ENCODE measurements at places on chromosomes 5 and 9. TPM values are rescaled to one million over a fixed set of nuclear protein-coding genes. Genes with fewer than 3 reads are reported as not detected.

The CARD9 gene
- total RNA-seq: 5.6 TPM

The CDH6 gene
- 10.8 TPM for total RNA-seq

The POU5F2 gene
- 0.22 TPM for total RNA-seq

The SARDH gene
- total RNA-seq: 5.3 TPM

The PRRT1B gene
- total RNA-seq: 1.0 TPM

The DNAH5 gene
- 0.50 TPM for total RNA-seq

- no peak for DNase-seq
Measured at GRCh38 chr9:103458826-103459225, 463.7 kb downstream of the CYLC2 start.

DNA sequence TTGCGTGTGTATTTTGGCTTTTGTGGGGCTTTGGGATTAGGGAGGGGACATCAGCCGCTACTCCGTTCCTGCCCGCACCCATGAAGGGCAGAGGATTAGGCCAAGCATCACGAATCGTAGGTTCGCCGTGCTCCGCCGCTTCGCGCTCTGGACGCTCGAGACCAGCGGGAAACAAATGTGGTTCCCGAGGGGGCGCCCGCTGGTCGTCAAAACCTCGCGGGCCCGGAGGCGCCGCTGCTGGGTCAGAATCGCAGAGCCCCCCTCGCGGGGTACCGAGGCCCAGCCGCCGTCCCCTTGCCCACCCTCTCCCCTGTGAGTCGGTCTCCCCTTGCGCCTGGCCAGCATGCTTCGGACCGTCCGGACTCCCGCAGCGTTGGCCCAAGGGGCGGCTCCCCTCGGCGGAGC is 2.3 kb upstream of the PAX5 start:
- no peak for DNase-seq

GRCh38 chr5:96326902-96327301 is 106.1 kb downstream of the PCSK1 start:
- DNase-seq: no peak

GRCh38 chr5:176637556-176637955 is 7.1 kb downstream of the EIF4E1B start:
- DNase-seq: no peak

GRCh38 chr9:107375001-107375400 is 91.9 kb downstream of the RAD23B start:
- no peak for DNase-seq

DNA sequence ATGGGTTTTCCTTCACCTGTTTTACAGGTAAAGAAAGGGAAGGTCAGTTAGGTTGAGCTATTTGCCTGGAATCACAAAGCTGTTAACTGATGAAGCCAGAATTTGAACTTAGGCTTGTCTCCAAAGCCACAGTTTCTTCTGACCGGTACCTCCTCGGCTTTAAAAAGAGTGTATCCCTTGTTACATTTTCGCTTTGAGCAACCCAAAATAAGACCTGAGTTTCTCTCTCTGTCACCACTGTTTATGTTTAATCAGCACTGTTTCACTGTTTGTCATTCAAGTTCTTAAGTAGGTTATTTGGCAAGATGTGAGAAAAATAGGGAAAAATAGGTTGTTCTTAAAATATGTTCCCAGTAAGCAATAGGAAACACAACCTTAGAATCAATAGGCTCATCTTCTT is 84.6 kb downstream of the VCAN start:
- DNase-seq: no peak

DNA sequence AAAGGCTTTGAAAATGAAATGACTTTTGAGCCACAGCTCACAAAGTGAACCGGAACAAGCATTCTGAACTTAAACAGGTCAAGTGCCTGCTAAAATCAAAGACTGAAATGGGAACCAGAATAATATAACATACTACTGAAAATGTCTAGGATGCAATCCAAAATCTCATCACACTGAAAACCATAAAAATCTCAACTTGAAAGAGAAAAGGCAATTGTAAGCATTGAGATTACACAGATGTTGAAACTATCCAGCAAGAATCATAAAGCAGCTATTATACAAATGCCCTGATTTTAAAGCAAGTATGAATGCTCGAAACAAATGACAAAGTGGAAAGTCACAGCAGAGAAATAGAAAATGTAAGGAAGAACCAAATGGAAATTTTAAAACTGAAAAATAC is 211.5 kb upstream of the GAS1 start:
- DNase-seq: no peak

DNA sequence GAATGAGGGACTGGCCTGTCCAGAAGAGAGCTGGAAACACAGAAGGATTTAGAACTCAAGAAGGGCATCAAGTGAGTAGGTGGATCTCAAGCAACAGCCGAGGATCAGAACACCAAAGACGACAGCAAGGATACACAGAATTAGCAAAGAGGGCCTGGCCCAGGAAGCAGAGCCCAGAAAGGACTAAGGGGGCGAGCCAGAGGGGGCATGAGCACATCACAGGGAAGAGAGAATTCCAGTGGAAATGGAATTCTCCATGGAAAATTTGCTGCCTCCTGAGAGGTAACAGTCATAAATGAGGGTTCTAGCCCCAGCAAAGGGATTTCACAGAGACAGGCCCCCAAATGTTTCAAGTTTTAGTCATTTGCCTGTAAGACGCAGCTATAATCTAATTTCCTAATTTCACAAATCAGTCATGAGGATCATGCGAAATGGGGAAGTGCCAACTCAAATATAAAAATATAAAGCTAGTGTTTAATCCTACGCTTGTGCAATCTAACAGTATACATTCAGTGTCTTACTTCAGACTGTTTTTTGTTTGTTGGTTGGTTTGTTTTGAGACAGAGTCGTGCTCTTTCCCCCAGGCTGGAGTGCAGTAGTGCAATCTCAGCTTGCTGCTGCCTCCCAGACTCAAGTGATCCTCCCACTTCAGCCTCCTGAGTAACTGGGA is 46.7 kb downstream of the FNBP1 start:
- no peak for DNase-seq

- no peak for DNase-seq
Measured at GRCh38 chr9:137464291-137464999, 5.3 kb upstream of the NSMF start.

- DNase-seq: no peak
Measured at GRCh38 chr9:2173861-2174260, 158.7 kb downstream of the SMARCA2 start.

GRCh38 chr5:107428303-107428813 is 242.4 kb downstream of the EFNA5 start:
- DNase-seq: no peak

DNA sequence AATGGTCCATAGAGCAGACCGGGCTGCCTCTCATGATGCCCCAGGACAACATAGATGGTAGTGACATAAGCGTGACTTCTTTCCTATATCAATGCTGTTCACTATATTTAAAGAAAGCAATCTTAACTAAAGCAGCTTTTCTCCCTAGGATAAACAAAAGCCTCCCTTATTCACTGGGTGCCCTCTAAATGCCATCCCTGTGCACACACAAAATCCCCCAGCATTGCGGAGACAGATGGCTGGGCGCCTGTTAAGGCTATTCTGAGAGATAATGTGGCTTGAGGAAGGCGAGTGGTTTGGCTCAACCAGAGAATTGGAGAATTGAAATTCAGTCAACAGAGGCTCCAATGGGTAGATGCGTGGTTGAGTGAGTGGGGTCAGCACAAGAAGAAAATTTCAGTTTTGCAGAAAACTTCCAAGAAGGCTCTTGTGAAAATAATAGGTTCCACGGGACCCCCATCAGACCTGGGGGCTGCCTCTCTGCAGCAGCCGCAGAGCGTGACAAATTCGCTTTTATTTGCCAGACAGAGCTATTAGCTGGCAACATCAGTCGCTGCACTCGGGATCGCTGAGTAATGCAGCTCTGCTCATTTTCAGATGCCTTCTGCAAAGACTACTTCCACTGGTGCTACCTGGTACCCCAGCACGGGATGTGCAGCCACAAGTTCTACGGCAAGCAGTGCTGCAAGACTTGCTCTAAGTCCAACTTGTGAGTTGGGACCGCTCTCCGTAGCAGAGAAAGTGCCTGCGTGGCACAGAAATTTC is 103.9 kb upstream of the ICE1 start:
- no peak for DNase-seq

GRCh38 chr9:4272126-4272525 is 27.7 kb downstream of the GLIS3 start:
- no peak for DNase-seq

DNA sequence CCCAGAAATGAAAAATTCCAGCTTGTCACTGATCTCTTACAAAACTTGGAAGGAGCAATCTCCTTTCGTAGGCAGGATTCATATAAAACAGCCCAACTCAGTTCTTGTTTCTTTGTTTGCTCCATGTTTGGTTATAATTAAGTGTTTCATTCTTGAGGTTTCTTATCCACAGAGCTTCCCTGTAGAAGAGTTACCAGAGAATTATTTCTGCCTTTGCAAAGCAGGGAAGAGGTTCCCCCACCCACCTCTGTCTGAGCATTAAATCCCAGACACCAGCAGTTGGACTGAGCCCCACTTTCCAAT is 34.1 kb upstream of the RAI14 start:
- DNase-seq: no peak

Data from H9 (cell line).